Stimulated activated CD4-positive, alpha-beta T cell treated with anti-CD3 and anti-CD28 coated beads, Interleukin-15, amount 100 ng/mL, for 1 hour (primary cell): ENCODE measurements at places on chromosomes 11 and 22.

- no peak for DNase-seq
These were observed 1225.9 kb upstream of the CNTN5 start for GRCh38 chr11:97794876-97795275.

DNA sequence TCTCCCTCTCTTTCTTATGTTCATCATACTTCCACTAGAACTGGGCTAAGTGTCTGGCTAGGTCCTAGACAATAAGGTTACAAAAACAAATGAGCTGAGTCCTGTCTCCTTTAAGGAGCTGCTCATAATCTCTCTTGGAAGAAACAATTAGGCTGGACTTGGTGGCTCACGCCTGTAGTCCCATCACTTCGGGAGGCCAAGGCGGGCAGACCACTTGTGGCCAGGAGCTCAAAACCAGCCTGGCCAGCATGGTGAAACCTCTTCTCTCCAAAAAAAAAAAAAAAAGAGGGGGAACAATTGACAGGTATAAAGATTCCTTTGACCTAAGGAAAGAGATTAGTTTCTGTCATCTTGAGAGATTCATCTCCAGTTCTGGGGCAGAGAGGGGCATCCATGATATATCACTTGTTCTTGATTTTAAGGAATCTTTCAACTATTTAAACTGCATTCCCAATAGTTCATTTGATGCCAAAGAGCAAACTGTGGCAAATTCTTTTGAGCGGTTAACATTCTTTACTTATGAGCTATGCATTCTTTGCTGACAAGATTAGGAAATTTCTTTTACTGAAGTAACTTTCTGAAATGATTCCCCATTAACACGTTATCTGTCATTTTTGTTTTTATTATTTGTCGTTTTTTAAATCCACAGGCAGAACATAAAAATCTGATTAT lies 125.5 kb downstream of the C11orf87 start:
- DNase-seq = no peak

DNA sequence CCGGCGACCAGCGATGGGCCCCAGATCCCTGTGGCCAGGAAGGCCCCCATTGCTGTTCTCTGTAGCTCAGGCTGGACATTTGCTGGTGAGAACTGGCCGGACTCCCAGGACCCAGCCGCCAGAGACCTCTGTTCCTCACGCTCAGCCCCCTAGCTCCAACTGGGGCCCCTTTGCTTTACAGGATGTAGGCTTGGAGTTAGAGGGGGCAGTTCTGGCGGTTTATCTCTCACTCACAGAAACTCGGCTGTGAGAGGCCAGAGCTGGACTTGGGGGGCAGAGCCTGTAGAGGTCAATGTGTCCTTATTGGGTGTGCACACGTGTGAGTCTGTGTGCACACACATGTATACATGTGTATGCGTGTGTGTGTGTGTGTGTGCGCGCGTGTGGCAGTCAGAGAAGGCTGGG lies 502 bp downstream of the SMIM38 start:
- DNase-seq = no peak

DNA sequence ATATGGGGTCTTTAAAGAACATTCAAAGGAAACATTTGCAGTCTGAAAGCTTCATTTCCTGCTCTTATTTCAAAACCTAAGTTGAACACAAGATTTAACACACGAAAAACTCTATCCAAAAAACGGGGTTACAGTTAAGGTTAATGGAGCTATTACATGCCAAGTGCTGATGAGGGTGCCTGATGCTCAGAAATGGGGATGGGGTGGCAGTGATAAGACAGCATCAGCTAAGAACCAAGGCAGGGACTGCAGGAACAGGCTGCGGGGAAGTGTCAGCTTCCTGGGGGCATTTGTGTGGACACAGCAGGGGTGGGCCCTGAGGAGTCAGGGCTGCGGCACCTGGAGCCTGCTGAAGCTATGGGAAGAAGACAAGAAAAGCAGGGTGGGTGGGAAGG lies 12.2 kb downstream of the DGCR2 start:
- no peak for DNase-seq

GRCh38 chr22:28582806-28583205 lies 96.8 kb downstream of the TTC28 start:
- DNase-seq = no peak

DNA sequence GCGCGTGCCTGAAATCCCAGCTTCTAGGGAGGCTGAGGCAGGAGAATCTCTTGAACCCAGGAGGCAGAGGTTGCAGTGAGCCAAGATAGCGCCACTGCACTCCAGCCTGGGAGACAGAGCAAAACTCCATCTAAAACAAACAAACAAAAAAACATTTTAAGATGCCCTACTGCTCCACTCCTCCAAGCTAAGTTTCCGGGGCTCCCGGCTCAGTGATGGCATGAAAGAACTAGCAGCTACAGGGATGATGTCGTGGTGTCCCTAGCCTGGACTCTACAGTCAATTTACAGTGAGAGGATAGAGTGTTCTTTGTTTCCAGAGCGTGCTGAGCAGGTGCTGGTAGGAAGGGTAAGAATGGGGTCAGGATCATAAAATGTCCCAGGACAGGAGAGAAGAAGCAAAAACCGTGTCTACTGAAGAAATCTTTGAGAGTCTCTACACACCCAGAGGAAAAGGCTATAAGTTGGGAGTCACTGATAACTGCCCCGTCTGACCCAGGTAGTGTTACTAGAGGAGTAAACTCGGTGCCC lies 1.2 kb upstream of the ZBTB3 start:
- DNase-seq = no peak

DNA sequence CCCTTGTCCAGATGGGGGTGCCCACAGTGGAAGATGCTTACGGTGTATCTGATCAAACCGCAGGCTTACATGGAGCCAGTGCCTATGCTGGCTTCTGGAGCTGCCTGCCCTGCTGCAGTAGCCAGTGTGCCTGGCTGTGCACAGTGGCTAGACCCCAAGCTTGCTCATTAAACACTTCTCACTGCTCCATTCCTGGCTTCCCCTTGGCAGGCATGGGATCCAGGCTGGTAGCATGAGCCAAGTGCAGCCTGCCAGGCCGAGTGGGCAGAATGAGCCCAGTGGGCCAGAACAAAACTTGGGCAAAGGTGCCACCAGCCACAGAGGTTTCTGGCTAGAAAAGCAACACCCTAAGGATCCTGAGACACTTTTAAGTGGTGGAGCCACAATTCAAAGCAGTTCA lies 55.4 kb upstream of the B3GNT6 start:
- DNase-seq = no peak

GRCh38 chr11:66328302-66329144 lies 7.7 kb downstream of the RIN1 start:
- peak; percentile 76 for DNase-seq
